KBM-7 (cell line): ENCODE measurements at places on chromosomes 11 and 22.

DNA sequence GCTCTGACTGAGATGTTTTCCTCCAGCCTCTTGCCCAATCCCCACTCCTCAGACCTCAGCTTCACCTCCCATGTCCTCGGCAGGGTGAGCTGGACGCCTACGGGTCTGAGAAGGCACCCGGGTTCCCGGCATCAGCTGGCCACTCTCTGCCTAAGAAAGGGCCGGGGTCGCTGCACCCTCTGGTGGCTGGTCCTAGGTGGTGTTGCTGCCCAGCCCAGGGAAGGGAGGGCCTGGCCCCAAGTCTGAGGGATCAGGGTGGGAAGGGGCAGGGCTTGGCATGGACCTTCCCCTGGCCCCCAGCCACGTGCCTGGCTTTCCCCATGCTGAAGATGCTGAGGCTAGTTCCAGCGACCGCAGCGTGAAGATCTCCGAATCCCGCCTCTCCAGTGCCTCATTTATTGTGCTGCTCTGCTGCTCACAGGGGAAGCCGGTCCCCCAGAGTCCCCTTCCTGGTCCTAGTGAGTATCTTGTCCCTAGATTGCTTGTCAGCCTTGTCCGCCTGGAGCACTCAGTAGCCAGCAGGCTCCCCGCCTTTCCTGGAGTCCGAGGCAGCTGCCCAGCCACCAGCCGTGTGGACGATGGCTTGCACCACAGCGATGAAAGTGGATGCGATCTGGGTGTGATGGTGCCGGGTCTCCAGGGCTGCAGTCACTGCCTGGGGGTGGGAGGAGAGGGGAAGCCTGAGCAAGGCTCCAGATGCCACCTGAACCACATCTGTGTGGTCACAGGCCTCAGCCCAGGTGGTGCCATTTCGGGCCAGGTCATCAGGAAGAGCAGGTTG, 2.9 kb upstream of the GGT5 start:
- DNase-seq, result peak; percentile 73

DNA sequence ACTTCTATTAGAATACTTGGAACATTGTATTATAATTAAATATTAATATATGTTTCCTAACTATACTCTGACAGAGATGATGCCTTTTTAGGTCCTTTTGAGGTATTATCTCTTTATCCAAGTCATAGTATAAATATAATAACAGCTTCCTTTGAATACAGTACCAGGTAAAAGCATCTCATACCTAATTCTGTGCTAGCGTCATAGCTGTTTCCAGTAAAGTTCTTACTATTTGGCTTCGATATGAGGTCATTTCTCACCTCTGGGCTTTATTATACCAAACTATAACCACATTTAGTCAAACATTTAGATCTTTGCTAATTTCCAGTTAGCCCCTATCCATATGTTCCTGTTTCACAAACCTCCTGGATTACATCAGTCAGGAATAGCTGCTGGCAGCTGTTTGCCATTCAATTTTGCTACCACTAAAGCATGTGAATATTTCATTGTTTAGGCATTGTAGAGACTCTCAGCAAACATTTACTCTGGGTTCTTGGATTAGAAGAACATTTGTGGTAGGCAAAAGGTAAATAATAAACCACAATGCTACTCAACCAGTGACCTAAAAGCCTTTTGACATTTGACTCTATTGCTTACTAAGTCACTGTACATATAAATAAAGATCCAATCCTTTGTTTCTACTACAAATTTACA, 255.1 kb downstream of the TTC28 start:
- DNase-seq, result no peak

- no peak for DNase-seq
These were observed 182.5 kb downstream of the CSNK2A3 start for GRCh38 chr11:11170352-11171084.

GRCh38 chr22:22037740-22038139, 55.2 kb upstream of the TOP3B start:
- DNase-seq, result no peak

DNA sequence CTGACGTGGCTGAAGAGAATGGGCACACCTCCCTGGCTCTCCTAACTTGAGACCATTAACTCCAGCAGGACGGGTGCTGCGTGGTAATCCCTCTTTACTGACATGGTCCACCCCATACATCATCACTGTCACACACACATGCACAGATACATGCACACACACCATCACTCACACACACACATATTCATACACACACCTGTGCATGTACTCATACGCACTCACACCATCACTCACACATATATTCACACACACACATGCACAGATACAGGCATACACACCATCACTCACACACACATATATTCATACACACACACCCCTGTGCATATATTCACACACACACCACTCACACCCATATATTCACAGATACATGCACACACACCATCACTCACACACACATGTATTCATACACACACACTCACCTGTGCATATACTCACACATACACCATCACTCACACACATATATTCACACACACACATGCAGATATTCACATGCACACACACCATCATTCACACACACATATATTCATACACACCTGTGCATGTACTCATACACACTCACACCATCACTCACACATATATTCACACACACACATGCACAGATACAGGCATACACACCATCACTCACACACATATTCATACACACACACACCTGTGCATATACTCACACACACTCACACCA, 74.8 kb downstream of the EFCAB6 start:
- no peak for DNase-seq
